ENCODE measurements at places on chromosomes 12 and 14.
A peak's percentile ranks its signal among the peaks of the same experiment; 100 is the strongest.

- peak; percentile 30 for DNase-seq
These were observed 41.3 kb upstream of the C12orf71 start for GRCh38 chr12:27123642-27124041.

- no peak for DNase-seq
These were observed 18.6 kb upstream of the PTGR2 start for GRCh38 chr14:73833034-73833433.

GRCh38 chr12:80183939-80184338 is 84.6 kb downstream of the OTOGL start:
- DNase-seq, result no peak

DNA sequence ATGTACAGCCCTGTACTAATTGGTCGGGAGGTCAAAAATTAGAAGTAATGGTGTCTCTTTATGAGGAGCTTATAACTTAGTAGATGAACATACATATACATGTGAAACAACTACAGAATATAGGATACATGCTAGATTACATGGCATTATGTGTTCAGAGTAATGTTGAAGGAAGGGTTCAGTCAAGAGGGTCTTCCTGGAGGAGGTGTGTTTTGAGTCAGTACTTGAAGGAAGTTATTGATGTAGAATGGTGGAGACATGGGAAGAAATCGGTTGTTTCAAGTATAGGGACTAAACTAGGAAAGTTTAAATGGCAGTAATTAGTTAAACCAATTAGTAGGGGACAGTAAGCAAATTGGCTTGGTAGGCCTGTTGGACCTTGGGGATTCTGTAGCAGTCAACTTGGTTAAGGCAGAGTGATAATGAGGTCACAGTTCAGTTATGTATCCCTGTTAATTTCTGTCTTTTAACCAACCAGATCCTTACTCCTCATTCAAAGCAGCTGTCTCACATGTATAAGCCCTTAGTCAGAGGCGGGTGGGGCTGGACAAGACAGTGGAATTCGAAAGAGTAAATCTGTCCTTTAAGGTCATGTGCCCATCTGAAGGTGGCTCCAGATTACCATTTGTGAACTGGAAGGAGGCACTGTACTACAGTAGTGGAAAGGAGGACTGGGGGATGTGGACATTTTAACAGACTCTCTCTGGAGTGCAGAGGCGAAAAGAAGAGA is 3.5 kb upstream of the ANKRD52 start:
- DNase-seq, result peak; percentile 83

DNA sequence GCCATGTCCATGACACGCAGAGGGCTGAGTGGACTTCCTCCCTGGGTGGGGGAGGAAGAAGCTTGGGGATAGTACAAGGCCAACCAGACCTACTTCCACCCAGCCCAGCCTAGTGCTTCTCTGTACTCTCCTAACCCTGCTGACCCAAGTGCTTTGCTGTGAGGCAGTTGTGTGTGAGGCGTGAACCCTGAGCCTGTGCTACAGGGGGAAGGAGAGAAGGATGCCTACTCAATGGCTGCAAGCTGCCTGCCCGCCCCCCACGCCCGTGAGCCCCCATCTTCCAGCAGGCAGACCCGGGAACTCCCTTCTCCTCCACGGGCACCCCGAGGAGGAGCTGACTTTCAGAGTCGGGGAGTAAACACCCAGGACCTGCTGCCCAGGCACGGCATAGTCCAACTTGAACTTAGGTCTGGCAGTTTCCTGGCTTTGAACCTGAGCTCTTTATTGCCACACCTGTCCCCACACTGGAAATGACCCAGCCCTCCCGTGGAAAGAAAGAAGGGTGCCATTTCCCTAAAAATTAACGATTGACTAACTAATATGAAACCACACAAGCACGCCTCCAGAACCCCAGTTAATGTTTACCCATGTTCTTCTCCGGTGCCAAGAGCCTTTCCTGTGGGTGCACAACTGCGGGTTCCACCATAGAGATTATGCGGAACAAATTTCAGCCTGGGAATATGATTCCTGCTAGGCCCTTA is 10.8 kb downstream of the ALDH2 start:
- no peak for DNase-seq

- no peak for DNase-seq
These were observed 48.0 kb downstream of the NT5DC3 start for GRCh38 chr12:103793046-103793445.

- DNase-seq, result no peak
These were observed 29.1 kb downstream of the APPL2 start for GRCh38 chr12:105206686-105207374.

DNA sequence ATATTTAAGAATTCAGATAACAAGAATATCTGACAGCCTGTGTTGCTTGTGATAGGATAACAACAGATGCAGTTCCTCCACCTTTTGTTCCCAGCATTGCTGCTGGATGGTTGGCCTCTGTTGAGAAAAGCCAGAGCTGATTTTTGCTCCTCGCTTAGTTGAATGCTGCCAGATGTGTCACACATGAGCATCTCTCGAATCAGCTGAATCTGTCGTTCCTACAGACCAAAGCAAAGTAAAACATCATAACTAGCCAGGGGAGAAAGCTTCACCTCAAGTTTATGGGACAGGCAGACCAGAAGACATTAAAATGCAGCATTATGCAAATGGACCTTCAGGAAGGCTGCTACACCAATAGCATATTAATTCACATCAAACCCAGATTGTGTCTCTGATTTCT is 20.1 kb downstream of the RACGAP1 start:
- DNase-seq, result no peak

- no peak for DNase-seq
These were observed 28.1 kb upstream of the SINHCAF start for GRCh38 chr12:31353750-31354708.

DNA sequence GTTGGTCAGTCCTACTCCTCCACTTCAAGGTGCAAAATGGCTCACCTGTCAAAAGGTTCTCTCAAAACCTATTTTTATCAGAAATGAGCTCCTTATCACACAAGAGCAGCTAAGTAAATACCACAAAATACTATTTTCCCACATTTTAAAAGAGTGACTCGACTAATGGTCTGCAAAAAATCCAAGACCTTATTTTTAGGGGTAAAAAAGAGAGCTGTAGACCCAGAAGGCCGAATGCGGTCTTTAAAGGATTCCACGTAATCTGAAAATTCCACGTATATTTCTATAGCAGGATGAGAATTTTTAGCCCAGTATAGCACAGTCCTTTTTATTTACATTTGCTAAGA is 3.8 kb downstream of the C14orf93 start:
- DNase-seq, result no peak

GRCh38 chr12:29907461-29907860 is 123.7 kb upstream of the TMTC1 start:
- no peak for DNase-seq

DNA sequence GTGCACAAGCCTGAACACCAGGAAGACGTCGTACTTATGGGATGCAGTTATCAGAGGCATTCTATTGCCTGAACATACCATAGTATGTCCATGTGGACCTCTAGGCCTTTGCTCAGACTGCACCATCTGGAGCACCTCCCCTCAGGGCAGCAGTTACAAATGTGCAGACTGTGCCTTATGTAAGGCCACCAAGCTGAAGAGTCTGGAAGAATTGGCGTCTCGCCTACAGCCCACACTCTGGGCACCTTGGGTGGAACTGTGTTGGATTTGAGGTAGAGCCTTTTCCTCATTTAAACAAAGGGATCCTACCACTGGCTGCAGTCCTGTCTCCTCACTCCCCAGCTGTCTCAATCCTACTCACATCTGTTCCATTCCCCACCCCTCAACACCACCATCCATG is 204.3 kb upstream of the FRMD6 start:
- no peak for DNase-seq

DNA sequence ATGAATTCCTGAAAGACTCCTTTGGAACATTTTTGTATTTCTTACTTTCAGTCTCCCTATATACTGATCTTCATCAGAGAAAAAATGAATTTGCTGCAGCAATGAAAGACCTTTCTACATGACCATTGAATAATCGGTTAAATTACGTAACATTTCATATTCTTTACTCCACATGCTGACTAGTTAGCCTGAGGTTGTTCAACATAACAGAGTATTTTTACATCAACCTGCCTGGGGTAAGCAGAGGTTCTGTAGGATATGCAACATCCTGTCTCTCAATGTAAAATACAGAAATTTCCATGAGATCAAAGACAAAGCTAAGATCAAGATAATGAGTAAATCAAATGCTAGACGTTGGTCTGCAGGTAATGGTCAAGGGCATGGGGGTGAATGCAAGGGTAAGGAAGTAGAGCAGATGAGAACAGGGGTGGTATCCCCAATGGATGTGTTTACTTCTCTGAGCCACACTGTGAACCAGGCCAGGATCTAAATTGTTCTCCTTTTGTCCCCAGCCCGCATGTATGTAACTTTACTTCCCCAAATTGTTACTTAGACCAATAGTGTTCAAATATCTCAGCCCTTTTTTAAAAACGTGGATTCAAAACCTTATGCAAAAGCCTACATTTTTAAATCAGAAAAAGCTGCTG is 45.4 kb downstream of the DUSP6 start:
- no peak for DNase-seq

GRCh38 chr12:122265476-122265875 is 818 bp downstream of the VPS33A start:
- no peak for DNase-seq

DNA sequence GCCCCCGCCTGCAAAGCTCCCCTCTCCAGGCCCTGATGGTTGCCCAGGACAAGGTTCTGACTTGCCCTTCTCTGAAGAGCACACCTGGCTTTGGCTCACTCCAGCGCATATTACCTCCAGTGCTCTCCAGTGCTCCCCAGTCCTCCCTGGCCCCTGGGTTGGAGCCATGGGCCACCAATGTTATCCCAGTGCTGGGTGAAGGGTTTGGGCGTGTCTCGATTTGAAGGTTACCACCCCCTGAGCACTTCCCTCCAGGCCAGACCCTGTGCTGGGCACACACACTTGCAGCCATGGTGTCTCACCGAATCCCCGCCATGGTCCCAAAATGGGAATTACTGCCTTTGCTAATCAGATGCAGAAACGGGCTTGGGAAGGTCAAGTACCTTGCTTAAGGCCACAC is 11.1 kb downstream of the RITA1 start:
- DNase-seq, result no peak

- DNase-seq, result no peak
These were observed 203.1 kb downstream of the CALM1 start for GRCh38 chr14:90599748-90600507.

GRCh38 chr14:37596790-37597472 is 1.5 kb downstream of the TTC6 start:
- DNase-seq, result no peak

DNA sequence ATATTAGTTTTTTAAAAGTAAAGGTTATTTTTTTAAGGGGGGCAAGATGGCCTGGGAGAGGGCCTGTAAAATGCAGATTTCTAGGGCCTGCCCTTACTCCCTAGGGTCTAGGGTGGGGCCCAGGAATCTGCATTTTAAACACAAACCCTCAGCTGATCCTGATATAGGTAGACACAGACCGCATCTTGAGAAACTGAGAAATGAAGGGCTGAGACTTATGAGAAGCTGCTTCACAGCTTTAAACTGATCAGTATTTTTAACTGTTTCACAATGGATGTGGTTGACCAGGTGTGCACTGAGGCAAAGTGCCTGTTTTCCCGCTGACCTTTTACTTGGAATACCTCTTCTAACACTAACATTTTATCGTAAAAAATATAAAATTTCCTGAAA is 84.0 kb downstream of the CCDC88C start:
- DNase-seq, result no peak

- no peak for DNase-seq
These were observed 1.8 kb upstream of the AHNAK2 start for GRCh38 chr14:104979758-104980610.

DNA sequence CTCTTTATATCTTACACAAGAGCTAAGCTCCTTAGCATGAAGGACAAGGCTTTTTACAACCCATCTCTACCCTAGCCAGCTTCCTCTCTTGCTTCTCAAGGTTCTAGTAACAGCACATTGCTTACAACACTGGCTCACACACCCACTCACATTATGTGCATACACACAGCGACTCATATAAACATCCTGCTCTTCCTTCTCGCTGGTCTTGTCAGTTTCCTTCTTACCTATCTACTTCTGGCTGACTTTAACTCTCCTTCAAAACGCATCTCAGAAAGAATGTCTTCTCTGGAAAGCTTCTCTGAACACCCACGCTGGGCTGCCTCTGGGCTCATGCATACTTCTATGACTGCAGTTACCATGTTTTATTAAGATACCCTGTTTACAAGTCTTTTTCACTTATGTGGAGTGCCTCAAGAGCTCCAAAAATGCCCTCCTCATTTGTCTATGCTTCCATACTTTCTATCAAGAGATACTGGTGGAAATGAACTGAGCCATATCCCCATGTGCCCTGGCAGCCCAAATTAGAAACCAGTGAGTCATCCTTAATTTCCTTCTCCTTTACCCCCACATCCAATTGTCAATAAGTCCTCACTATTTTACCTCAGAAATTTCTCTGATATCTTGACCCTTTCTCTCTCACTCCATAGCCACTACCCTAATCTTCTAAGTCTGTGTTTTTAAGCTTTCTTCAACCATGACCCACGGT is 126.9 kb upstream of the KRAS start:
- DNase-seq, result no peak

- DNase-seq, result no peak
These were observed 118.7 kb upstream of the CDKN3 start for GRCh38 chr14:54278087-54278486.

DNA sequence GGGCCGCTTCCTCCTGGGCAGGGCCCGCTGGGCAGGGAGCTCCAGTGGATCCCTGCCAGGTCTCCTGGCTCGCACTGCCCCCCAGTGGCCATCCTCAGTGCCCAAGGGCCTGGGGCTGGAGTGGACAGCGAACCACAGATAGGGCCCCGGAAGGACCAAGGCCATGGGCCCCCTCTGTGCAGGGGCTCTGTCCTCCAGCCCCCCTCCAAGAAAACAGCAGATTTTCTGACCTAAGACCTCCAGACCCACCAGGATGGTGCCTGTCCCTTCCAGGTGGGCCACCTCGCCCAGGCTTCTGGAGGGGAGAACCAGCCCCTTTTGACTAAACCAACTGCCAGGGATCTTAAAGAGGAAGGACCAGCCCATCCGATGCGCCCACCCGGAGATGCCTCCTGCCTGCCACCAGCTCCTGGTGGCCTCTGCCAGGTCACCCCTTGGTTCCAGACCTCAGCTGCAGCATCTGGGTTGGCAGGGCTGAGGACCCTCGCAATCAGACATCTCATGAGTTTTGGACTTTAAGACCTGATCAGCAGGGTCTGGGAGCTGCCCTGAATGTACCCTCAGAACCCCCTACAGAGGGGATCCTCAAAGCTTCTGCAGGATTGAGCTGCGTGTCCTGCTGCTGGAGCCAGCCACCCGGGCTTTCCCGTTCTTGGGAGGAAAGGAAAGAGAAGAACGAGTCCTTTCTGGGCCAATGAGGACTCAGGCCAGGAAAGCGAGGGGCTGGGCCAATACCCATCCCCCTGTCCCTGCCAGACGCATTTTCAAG is 325.8 kb upstream of the DIO3 start:
- peak; percentile 65 for DNase-seq

- peak; percentile 11 for DNase-seq
These were observed 282.1 kb downstream of the RPS29 start for GRCh38 chr14:49303946-49304516.

GRCh38 chr14:29442696-29443095 is 485.0 kb downstream of the PRKD1 start:
- DNase-seq, result no peak
